ENCODE measurements at places on chromosomes 7 and 10.

DNA sequence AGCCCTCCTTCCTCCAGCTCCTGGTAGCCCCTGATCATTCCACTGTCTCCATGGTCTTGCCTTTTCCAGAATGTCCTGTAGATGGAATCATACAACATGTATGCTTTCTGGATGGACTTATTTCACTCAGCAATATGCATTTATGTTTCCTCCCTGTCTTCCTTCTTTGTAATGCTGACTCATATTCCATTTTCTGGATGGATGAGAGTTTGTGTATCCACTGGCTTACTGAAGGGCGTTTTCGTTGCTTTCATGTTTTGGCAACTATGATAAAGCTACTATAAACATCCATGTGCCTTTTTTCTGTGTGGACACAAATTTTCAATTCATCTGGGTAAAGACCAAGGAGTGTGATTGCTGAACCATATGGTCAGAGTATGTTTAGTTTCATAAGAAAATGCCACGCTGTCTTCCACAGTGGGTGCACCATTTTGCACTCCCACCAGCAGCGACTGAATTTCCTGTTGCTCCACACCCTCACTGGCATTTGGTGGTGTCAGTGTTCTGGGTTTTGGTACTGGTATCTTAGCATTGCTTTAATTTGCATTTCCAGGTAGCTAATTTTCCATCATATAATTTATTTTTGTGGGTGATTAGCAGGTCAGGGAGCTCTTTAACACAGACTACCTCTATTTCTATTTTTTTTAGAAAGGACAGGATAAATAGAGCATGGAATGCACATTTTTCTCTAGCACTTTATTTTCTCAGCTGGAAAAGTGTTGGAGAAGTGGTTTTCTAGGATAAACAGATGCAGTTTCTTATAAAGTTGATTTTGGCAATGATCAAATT is 252.2 kb downstream of the WDR37 start:
- DNase-seq, result no peak

- no peak for DNase-seq
These were observed 131.9 kb downstream of the TRRAP start for GRCh38 chr7:99010281-99010680.

GRCh38 chr7:146948703-146949102 is 832.1 kb downstream of the CNTNAP2 start:
- no peak for DNase-seq

DNA sequence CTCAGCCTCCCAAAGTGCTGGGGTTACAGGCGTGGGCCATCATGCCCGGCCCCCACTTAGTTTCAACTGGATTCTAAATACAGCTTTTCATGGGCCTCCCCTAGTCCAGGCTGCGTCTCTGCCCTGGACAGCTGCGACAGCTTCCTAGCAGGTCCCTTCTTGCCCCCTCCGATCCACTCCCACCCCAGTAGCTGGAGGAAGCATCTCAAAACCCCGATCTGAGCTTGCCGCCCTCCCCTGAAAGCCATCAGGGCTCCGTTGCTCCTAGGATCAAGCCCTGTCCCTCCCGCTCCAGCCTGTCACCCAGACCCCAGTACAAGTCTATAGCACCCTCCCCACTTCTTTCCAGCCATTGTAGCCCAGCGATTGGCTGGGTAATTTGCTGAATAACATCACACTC is 64.5 kb downstream of the VWA2 start:
- no peak for DNase-seq

GRCh38 chr7:125383324-125383723 is 453.7 kb upstream of the POT1 start:
- DNase-seq, result no peak

- DNase-seq, result no peak
These were observed 148.5 kb downstream of the TSPAN12 start for GRCh38 chr7:120709252-120709971.

GRCh38 chr7:91352091-91352490 is 87.9 kb downstream of the FZD1 start:
- DNase-seq, result no peak

- DNase-seq, result no peak
These were observed 222.3 kb downstream of the PHTF2 start for GRCh38 chr7:78020874-78021249.

- peak; percentile 40 for DNase-seq
These were observed 2.0 kb downstream of the UTF1 start for GRCh38 chr10:133231946-133232574.

DNA sequence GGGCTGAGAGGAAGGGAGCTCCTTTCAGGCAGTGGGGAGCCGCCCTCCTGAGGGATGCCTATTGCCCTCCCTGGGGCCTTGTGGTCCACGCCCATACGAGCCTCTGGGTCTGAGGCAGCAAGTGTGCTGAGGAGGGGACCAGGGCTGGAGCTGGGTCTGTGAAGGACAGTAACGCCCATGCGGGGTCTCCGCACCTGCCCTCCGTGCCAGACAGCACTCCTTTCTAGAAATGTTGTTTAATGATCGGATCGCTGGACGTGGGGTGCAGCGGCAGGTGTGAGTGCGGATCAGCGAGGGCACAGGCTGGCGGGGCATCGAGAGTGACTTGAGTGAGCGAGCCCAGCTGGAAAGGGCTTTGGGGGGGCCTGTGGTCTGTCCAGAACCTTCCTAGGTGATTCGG is 70.1 kb downstream of the ELFN1 start:
- no peak for DNase-seq

DNA sequence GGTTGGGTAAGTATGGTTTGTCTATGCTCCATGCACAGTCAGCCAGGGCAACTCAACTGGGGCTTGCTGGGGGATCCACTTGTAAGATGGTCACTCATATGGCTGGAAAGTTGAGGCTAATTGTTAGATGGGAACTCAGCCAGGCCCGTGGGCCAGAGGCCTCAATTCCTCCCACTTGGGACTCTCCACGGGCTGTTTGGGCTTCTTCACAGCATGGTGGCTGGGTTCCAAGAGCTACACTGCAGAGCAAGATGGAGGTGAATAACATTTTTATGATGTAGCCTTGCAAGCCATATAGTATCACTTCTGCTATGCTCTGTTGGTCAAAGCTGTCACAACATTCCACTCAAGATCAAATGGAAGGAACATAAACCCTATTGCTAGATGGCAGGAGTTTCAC is 39.2 kb downstream of the ELMO1 start:
- DNase-seq, result no peak

GRCh38 chr7:74655324-74655723 is 2.2 kb upstream of the GTF2I start:
- DNase-seq, result no peak

GRCh38 chr7:102985176-102985783 is 72.5 kb downstream of the LRRC17 start:
- no peak for DNase-seq

DNA sequence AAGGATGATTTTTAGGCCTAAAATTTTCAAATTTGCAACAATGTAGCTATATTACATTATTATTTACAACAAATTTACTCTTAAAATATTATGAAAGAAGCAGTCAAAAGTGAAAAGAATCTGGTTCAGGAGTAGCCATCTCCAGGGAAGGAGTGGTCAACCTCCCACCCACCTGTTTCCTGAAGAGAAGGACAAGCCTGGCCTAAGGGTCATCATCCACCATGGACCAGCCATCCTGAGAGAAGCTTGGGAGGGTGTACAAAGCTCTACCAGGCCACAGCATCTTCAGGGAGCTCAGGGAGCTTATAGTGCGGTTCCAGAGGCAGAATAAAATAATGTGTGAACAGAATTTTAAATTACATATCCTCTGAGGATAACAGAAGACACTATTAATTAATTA is 38.1 kb downstream of the COL1A2 start:
- DNase-seq, result no peak

- no peak for DNase-seq
These were observed 242.5 kb downstream of the REEP3 start for GRCh38 chr10:63763744-63764143.

- peak; percentile 26 for DNase-seq
These were observed 980 bp downstream of the FHIP2A start for GRCh38 chr10:114822444-114823076.

DNA sequence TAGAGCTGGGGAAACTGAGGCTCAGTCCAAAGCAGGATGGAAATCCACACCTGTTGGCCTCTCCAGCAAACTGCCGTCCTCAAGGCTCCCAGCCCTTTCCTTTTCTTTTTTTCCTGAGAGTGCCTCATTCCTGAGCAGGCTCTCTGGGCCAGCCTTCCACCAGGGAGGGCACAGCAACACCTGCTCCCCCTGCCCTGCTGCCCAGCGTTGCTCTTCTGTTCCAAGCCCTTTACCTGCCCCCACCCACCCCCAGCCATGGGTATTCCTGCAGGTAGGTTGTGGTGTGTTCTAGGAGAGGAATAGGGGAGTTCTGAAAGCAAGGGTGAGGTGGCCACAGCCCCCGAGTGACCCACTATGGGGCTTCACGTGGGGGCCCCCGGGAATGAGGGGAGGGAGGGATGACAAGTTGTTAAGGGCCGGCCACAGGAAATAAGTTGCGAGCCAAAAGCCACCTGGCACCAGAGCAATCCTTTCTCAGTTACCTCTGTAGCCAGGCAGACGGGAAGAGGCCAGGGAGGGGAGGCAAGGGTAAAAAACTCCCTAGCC is 19.3 kb downstream of the VSIR start:
- DNase-seq, result no peak

All from WTC11 (cell line).